ENCODE measurements at places on chromosomes 1 and 21.

- DNase-seq: peak; percentile 31
These were observed 10.3 kb downstream of the SIM2 start for GRCh38 chr21:36709030-36709867.

DNA sequence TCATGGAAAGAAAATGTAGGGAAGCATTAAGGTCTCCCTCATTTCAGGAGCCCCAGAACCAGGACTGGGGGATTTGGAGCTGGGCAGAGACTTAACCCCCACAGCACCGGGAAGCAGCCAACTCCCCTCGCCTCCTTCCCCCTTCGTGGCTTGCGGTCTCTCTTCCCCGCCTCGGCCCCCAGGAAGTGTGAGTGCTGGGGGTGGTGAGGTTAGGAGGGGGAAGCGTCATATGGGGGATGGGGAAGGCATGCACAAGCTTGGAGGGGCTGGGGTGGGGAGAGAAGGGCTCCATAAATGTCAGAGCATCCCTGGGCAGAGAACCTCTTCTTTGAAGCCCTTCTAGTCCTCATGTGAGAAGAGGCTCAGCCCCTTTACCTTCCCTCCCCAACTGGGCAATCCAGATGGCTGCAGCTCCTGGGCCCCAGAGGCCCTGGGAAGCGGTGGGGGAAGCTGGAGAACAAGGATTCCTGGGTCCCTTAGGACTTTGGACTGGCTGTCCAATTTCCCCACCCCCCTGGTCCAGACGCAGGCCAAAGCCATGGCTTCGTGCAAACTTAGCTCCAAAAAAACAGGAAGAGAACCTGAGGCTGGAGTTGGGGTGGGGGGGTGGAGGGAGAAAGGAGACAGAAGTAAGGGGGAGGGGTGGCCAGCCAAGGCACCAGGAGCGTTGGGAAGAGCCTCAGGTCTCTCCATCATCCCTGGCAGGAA is 7.8 kb downstream of the ZBTB7B start:
- DNase-seq: no peak

DNA sequence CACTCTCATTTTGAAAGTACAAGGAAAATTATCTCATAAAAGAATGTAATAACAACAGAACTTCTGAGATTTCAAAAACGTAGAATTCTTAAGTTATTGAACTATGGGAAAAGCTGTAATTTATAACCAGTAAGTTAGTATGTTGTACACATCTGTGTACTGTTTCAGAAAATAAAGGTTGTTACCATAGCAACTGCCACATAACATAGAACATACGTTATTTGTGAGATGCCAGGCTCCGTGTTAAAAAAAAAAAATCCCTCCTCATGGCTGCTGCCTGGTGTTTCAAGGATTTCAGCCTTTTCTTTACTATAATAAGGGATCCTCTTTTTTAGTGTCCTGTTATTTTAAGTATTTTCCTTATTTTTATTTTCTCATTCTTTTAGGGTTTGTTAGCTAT is 79.5 kb downstream of the RWDD3 start:
- no peak for DNase-seq

GRCh38 chr1:182598296-182598695 is 5.9 kb downstream of the RGS16 start:
- DNase-seq: no peak

- peak; percentile 17 for DNase-seq
These were observed 521.6 kb upstream of the BEND5 start for GRCh38 chr1:49298304-49298703.

DNA sequence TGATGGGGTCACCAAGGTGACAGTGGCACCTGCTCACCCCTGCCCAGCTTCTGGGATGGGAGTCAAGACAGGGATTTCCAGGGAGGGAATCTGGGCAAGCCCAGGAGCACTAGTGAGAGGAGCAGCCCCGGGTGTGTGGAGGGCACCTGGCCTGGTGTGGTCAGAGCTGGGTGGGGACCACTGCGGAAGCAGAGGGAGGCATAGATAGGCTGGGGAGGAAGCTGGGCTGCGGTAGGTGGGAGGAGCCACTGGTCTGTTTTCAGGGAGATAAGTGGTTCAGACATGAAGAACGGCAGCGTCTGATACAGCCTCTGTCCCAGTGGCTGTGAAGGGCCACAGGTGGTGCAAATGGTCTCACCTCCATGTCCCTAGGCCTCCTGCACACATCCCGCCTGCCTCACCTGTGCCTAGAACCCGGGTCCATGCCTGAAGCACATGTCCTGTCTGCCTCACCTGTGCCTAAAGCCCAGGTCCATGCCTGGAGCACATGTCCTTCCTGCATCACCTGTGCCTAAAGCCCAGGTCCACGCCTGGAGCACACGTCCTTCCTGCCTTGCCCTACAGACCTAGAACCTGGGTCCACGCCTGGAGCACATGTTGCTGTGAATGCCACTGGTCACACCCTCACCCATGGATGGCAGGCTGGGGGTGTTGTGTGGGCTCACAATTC is 325.9 kb upstream of the AJAP1 start:
- no peak for DNase-seq

- peak; percentile 16 for DNase-seq
These were observed 18.9 kb downstream of the PGBD2 start for GRCh38 chr1:248924696-248925532.

DNA sequence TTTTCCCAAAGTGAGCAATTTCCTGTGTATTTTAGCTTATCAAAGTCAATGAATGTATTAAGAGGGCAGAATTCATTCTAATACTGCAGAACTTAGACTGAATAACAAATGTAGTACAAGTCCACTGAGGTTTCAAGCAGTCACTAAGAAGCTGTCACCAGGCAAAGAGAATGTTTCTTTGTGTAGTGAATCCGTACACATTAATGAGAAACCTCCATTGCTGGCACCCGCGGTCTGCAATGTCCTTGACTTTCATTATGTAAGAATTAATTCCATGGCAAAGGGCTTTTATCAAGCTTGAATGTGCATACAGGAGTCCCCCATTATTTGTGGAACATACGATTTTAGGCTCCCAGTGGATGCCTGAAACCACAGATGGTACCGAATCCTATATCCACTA is 719.5 kb upstream of the TMPRSS15 start:
- no peak for DNase-seq

DNA sequence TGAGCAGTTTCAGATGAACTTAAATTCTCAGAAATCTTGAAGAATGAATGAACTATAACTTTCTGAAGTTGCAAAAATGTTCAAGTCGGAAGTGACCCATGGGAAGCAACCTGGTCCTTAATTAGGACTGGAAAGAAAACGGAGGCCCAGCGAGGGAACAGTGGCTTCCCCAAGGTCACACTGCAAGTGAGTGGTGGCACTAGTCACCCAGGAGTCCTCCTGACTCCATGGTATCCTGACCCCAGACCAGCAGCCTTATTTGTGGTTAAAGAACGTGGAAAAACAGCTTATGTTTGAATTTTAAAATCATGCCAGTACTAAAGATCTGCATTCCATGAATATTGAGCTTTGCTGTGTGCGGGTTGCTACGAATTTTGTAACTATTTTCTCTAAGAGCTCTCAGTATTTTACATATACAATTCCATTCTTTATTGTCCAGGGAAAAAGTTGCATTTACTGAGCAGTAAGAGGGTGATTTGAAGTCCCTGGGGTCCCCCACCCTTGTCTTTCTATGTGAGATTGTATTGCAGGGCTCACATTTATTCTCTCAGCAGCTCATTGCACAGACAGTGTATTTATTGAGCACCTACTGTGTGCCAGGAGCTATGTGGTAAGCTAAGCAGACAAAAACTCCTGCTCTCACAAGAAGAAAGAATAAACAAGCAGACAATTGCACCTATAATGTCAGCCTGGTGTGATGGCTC is 61.6 kb upstream of the ATP5PO start:
- DNase-seq: no peak

DNA sequence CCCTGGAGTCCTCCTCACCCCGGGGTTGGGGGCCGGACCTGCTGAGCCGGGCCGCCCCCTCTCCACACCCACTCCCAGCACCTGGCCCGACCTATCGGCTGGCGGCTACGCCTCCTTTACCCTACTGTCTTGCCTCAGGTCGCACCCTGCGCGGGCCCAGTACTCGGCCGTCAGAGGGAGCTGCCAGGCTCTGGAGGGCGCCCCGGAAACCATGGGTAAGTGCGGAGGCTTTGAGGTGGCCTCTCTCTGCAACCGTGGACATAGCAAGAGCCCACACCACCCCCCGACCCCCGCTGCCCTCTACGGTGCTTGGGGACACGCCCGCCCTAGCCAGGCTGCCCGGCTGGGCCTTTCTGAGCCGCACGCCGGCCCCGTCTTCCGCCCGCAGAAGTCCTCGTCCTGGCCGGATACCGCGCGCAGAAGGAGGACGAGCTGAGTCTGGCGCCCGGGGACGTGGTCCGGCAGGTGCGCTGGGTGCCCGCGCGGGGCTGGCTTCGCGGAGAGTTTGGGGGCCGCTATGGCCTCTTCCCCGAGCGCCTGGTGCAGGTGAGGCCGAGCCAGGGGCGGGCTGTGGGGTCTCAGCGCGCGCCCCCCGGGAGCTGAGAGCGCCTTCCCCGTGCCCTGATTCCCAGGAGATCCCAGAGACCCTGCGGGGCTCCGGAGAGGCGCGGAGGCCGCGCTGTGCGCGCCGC is at the start of gene SH3D21:
Gene SH3D21, plus strand, starts transcription at position 159 of the 692 bp plus-strand sequence. Its CDS starts 53 bp downstream, at position 212.
- DNase-seq: no peak

DNA sequence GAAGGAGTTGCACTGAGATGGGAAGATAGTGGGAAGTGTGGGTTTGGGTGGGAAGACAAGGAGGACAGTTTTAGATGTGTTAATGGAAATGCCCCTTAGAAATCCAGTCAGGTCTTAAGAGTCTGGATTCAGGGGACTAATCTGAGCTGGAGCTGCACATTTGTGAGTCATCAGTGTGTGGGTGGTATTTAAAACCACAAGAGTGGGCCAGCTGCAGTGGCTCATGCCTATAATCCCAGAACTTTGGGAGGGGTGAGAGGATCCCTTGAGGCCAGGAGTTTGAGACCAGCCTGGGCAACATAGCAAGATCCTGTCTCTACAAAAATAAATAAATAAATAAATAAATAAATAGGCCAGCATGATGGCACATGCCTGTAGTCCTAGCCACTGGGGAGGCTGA is 40.9 kb upstream of the SLC6A9 start:
- DNase-seq: no peak

DNA sequence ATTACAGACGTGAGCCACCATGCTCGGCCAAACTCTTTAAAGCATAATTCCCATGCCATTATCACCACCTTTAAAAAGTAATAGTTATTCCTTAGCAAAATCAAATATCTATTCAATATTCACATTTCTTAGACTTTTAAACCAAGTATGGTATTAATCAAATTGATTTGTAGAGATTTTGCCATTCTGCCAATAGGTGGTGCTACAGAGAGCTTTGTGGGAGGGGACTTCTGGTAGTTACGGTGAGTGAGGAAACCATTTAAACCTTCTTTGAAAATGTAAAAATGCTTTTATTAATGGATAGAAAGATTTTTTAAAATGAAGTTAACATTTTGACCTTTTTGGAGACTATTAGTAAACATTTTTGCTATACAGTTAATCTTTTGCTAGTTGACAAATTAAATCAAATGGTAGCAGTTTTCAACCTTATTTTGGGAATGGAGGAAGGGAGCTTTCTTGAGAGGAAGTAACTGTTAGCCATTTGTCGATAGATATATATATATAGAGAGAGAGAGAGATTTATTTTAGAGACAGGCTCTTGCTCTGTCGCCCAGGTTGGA is 19.3 kb downstream of the IARS2 start:
- DNase-seq: no peak

GRCh38 chr1:236067854-236068454 is 3.1 kb upstream of the NID1 start:
- no peak for DNase-seq

DNA sequence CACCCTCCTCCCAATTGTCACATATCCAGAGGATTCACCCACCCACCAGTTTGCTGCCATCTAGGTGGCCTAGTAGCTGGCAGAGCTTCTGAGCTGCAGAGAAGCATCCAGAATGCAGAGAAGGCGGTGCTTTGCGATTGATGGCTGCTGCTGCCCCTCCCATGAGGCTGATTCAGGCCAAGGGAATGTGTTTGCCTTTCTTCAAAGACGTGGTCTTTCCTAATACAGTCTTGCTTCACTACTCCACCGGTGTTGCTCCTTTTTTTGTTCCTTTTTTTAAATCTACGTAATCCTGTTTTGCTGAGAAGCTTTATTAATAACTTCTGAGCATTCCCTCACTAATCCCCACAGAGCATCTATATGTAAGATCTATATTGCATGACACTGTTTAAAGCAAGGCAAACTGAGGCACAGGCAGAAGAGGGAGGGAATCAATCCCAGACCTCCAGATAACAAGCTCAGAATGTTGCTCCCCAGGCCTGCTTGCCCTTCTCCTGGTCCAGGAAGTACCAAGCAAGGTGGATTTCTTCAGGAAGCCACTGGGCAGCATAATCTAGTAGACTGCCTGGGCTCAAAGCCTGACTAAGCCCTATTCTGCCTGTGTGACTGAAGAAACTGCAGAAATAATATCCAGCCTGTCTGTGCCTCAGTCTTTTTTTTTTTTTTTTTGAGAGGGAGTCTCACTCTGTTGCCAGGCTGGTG is 275.5 kb upstream of the FMN2 start:
- DNase-seq: peak; percentile 73

- DNase-seq: peak; percentile 43
These were observed 81.5 kb downstream of the CAMK2N1 start for GRCh38 chr1:20404466-20404865.

DNA sequence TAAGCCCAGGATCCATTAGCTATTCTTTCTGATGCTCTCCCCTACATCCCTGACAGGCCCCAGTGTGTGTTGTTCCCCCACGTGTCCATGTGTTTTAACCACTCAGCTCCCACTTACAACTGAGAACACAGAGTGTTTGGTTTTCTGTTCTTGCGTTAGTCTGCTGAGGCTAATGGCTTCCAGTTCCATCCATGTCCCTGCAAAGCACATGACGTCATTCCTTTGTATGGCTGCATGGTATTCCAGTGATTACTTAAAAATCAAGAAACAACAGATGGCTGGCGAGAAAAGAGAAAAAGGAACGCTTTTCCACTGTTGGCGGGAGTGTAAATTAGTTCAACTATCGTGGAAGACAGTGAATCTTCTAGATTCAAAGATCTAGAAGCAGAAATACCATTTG is 556.0 kb downstream of the PTPRC start:
- no peak for DNase-seq

- DNase-seq: no peak
These were observed 325.7 kb upstream of the LYPLAL1 start for GRCh38 chr1:218848009-218848408.

DNA sequence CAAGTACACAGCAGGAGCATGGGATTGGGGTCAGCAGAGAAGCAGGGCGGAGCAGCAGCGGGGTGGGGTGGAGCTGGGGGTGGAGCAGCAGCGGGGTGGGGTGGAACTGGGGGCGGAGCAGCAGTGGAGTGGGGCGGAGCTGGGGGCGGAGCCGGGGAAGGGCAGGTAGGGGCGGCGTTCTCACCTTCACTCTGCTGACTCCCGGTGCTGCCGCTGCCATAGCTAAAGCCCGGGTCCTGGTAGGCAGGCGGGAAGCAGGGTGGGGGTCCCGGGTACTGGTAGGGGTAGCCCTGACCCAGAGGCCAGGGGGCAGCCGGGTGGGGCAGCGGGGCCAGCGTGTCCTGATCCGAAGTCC is 6.7 kb downstream of the TAS1R3 start:
- no peak for DNase-seq

Measured in ELF-1 (cell line).